ENCODE measurements at places on chromosomes 3 and 15.

DNA sequence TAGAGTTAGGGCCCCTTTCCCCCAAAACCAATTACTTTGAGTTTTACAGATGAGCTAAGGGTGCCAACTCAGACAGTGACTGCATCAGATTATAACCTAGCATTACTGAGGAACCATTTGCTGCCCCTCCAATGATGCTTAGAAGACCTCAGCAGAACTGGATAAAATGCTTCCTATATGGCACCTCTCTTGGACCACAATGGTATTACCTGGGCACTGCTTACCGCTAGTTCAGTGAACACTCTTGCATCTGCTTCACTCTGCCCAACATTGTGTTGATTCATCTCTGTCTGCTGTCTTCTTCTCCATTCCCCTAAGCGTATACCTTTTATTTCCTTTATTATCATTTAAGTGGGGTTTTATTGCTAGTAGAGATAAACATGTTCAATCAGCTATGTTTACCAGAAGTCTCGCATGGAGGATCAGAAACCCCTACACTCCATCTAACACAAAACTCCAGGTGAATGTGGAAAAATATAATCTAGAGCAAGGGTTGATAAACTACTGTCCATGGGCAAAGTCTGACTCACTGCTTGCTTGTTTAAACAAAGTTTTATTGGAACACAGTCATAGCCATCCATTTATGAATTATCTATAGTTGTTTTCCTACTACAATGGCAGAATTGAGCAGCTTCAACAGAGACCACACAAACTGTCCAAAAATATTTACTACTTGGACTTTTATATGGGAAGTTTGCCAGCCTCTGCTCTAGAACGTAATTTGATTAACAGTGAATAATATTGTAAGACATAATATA lies 100.2 kb upstream of the PTX3 start:
- no peak for DNase-seq

DNA sequence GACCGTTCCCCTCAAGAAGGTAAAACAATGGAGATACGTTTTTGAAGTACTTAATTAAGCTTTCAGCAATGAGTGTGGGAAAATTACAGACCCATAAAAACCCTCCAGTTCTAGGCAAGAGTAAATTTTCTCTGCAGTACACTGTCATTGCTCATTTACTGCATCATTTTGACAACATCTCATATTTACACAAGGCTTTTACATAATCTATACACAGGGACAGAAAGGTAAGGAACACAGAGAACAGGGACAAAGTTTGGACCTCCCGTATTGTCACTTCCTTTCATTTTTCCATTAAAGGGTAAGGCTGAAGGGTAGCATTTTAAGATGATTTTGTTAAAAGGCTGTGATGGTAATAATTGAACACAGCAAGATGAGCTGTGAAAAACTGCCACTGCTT lies 7.4 kb upstream of the HGD start:
- DNase-seq: no peak

GRCh38 chr15:92839696-92840095 lies 60.4 kb upstream of the CHD2 start:
- no peak for DNase-seq

DNA sequence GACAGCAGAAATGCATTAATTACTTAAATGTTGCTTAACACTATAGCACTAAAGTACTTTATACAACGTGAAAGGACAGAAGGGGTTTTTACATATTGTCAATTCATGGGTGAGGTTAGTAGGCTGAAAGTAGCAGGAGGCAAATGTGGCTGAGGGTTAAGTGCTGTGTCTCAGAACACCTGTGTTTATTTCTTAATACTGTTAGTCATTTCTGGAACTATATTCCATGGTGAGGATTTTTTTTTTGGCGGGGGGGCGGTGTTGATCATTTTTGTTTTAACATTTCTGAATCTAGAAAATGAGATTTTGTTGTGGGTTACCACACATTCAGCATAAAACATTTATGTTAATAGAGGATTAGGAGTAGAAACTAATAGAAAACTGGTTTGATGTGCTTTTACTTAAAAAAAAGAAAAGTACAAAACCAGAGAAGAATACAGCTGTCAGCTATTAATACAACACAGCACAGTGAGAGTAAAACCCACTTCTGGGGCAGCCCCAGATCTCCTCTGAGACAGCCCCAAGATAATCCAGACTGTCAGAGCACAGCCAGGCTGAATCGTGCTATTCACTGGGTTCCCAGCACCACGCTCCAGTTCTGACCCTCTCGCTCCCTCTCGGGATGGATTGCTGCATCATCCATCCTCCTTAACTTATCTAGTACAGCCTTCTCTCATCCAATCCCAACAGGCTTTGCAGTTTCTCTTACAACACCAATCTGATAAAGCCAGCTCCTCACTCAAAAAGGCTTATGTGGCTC lies 307.7 kb downstream of the TUSC7 start:
- no peak for DNase-seq

DNA sequence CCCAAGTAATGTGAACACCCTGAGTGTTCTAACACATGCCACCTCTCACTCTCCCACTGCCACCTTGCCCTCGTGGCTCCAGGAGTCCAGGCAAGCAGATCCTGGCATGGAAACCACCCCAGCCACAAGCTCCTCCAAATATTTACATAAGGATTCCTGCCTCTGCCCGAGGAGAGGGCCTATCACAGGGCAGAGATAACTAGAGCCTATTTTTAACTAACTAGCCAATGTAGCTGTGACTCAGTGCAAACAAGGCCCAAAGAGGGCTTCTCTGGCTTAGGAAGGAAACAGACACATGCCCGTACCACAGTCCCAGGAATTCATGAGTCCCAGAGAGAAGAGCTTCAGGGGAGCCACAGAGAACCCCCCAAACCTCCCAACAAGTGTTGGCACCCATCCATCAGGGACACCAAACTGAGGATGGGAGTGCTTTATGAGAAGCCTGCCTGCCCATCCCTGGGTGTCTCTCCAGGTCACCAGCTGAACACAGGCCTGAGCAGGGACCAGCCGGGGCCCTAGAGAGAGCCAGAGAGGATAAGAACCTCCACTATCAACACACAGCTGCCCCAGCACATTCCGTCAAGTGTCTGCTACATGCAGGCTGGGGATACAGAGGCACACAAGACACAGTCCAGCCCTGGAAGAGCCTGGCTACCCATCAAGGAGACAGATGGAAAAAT lies 9.2 kb downstream of the FYCO1 start:
- no peak for DNase-seq

- DNase-seq: no peak
Observed at GRCh38 chr15:40877694-40878093, 3.7 kb upstream of the RHOV start.

DNA sequence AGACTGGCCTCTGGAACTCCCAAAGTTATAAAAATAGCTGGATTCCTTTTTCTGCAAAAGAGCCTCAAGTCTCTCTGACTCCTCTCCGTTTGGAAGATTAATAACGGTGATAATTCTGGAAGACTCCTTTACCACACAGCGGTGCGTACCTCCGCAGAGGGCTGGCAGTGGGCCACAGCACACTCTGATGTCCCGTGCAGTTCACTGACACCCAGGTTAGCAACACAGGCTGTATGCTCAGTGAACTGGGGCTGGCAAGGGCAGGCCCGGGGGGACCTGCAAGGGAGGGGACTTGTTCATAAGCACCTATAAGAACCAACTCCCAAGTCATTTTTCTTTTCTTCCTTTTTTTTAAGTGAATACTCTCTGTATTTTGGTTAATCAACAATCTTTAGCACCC lies 120.3 kb upstream of the TJP1 start:
- no peak for DNase-seq

- DNase-seq: no peak
Observed at GRCh38 chr15:27458345-27459084, 487.5 kb downstream of the GABRG3 start.

GRCh38 chr15:35014241-35014640 lies 26.2 kb upstream of the ZNF770 start:
- DNase-seq: no peak

DNA sequence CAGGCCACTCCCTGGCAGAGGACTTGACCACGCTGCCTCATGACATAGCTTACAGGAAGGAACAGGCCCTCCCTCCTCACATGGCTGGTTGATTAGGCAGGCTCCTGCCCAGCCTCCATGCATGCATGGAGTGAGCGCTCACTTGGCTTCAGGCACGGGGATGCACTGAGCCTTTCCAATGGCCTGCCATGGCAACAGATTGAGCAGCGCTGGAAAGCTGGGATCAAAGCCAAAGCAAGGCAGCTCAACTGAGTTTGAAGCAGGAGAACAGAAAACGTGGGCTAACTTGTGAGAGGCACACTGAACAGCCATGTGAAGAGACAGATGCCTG lies 5.9 kb upstream of the GRAMD2A start:
- DNase-seq: no peak

DNA sequence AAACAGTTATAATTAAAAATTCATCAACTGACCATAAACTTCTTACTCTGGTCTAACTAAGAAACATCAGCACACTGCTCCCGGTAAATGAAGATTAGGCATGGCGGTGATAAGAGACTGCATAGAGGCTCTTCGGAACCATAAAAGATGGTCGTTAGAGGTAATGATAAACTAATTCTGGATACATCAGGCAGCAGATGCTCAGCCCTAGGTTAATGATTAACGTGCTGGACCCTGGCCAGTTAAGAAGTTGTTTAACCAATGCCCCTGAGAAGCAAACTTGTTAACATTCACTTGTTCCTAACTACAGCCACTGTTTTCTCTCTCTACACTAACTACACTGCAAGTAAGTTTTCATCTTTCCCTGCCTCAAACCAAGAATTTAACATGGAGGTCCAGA lies 111.5 kb downstream of the PDZRN3 start:
- no peak for DNase-seq

- DNase-seq: no peak
Observed at GRCh38 chr15:52005748-52006701, 13.0 kb upstream of the MAPK6 start.

DNA sequence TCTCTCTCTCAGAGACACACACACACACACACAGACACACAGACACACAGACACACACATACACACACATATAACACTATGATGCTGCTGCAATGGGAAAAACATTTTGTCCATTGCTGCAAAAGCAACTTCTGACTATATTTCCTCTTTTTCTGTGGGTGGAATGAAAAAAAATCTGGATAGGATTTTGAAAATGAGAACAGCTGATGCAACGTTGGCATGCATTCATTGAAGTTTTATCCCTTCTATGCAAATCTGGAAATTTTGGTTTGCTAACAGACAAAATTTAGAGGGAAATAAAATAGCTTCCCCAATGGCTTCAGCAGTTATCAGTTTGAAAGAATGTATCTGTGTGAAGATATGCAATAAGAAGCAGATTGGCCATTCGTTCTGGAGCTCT lies 763.4 kb upstream of the GRM7 start:
- no peak for DNase-seq

- no peak for DNase-seq
Observed at GRCh38 chr15:40146037-40146436, 14.8 kb upstream of the BUB1B start.

- DNase-seq: no peak
Observed at GRCh38 chr3:48708481-48708889, 8.5 kb downstream of the IP6K2 start.

- no peak for DNase-seq
Observed at GRCh38 chr15:89374086-89374981, 39.7 kb upstream of the POLG start.

- DNase-seq: no peak
Observed at GRCh38 chr15:26790118-26790517, 17.3 kb upstream of the GABRB3 start.

- no peak for DNase-seq
Observed at GRCh38 chr15:73212424-73212823, 156.3 kb downstream of the HCN4 start.

GRCh38 chr3:5274091-5274490 lies 86.6 kb downstream of the EDEM1 start:
- DNase-seq: no peak

GRCh38 chr3:140906785-140907184 lies 34.9 kb upstream of the SLC25A36 start:
- no peak for DNase-seq

GRCh38 chr3:134066651-134067530 lies 37.2 kb upstream of the SLCO2A1 start:
- DNase-seq: no peak

DNA sequence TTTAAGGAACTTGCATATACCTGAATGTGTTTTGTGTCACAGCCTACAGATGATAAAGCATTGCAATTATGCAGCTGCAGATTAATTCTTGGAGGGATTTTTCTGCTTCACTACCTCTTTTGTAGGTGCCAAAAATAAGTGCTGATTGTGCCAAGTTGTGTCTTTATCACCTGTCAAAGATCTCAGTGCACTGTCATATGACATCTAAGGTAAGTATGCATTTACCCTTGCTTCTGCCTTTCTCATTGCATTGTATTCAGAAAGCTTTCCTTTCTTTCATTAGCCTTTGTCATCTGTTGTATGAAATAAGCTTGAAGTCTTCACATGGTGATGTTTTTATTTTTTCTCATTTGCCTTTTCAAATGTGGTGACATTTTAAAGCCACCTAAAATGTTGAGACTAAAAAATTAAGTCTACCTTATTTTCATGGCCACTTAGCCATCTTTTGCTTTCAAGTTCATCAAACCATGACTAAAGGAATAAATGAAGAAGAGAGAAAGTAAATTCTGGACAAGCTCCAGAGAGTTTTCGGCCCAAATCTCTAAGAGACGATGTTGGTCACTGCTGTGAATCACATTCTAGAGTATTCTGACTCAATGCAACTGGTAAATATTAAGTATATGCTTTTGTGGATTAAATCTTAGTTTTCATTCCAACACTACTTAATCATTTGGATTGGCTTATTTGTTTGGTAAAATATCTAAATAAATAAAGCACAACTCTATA lies 381.8 kb upstream of the EPHA3 start:
- DNase-seq: no peak

DNA sequence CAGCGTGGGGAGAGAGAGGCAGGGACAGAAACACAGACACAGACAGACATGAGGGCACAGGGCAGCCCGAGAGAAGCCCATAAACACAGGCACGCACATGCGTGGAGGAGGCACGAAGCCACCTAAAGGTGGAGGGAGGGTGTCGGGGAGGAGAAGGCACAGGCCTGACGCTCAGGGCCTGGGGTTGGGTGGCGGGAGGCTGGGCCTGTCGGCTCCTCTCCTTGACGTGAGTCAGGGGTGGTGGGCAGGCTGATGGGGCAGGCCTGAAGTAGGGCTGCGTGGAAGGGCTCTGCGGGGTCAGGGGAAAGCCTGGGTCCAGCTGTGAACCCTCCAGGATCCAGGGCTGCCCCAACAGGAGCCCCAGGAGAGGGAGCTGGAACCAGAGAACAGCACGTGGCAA lies 74.2 kb downstream of the EPHB3 start:
- no peak for DNase-seq

- no peak for DNase-seq
Observed at GRCh38 chr3:179738998-179739397, 86.2 kb downstream of the USP13 start.

DNA sequence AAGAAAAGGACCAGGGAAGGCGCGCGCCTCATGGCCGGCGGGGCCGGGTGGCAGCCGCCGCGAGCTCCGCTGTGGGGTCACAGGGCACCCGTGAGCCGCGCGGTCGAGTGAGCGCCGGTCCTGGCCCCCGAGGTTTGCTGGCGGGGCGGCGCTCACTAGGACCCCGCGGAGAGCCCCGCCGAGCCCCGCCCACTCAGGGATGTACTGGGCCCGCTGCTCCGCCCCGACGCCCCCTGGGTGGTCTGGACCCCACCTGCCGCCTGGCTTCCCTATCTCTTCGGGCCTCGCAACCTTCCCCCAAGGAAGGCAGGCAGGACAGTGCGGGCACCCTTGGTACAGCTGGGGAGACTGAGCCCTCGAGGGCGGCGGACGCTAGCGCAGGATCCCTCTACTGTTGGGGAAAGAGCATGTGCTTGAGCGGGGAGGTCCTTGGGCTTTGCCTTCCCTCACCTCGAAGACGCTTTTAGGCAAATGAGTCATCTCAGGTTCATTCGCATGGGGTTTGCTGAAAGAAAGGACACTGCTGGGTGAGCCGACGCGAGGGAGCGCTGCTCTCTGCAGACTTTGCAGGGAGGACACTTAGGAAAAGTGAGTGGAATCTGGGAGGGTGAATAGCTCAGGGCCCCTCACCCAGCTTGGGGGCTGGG lies at the start of gene CHRNB4:
CHRNB4 (minus strand) TSS at position 109 of the 647 bp plus-strand sequence; CDS start at position 32, 77 bp downstream.
- no peak for DNase-seq
